Smooth muscle cell of the pulmonary artery (primary cell): ENCODE measurements at places on chromosomes 3 and 15. TPM values are rescaled to one million over a fixed set of nuclear protein-coding genes. Genes with fewer than 3 reads are reported as not detected.

FBLN2 gene
- 133 and 498 TPM in 2 replicates for total RNA-seq

KLHL40 gene
- total RNA-seq, result not detected in 2 replicates

SSUH2 gene
- total RNA-seq, result not detected in 2 replicates

CADM2 gene
- total RNA-seq, result 0.65 TPM in 1 of 2 replicates, not detected in the other

PDHB gene
- 48.0 and 68.6 TPM in 2 replicates for total RNA-seq

AMIGO3 gene
- not detected in 2 replicates for total RNA-seq

PCLAF gene
- 12.9 and 18.4 TPM in 2 replicates for total RNA-seq

FSIP1 gene
- total RNA-seq, result 0.66 and 1.6 TPM in 2 replicates

CHRNA7 gene
- 0.43 and 1.2 TPM in 2 replicates for total RNA-seq

WDR93 gene
- 0.07 TPM in 1 of 2 replicates, not detected in the other for total RNA-seq

RPL22L1 gene
- total RNA-seq, result 22.5 and 26.8 TPM in 2 replicates

ZNF620 gene
- 0.83 and 2.0 TPM in 2 replicates for total RNA-seq

EFCC1 gene
- total RNA-seq, result not detected in 2 replicates

MEGF11 gene
- total RNA-seq, result 0.03 TPM in 1 of 2 replicates, not detected in the other

DAZL gene
- not detected in 2 replicates for total RNA-seq

TUSC7 gene
- total RNA-seq, result not detected in 2 replicates

GABRB3 gene
- total RNA-seq, result 0.66 and 1.3 TPM in 2 replicates

FOXL2NB gene
- 0.03 TPM in 1 of 2 replicates, not detected in the other for total RNA-seq
